ENCODE measurements at places on chromosomes 7 and 10.

GRCh38 chr7:48312151-48312550 is 140.9 kb downstream of the ABCA13 start:
- peak; percentile 33 for DNase-seq

- no peak for DNase-seq
Measured at GRCh38 chr10:1174022-1174421, 117.8 kb downstream of the WDR37 start.

- no peak for DNase-seq
Measured at GRCh38 chr7:29076631-29077030, 69.7 kb downstream of the CPVL start.

- no peak for DNase-seq
Measured at GRCh38 chr7:154482863-154483262, 430.7 kb downstream of the DPP6 start.

DNA sequence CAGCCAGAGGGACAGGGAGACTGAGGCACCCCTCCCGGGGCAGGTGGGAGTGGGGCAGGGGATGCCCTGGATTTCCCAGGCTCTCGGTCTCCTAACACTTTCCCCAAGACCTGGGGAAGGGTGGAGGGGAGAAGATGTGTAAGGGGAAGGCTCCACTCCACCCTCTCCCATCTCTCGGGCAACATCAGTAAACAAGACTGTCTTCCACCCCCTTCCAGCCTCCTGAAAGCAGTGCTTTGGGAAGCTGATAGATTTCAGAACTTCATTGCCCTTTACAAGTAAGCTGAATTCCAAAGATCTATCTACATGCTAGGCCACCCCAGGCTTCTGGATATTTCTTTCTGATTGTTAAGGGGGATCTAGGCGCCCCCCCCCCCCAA is 3.7 kb downstream of the FLNC start:
- DNase-seq, result peak; percentile 73

DNA sequence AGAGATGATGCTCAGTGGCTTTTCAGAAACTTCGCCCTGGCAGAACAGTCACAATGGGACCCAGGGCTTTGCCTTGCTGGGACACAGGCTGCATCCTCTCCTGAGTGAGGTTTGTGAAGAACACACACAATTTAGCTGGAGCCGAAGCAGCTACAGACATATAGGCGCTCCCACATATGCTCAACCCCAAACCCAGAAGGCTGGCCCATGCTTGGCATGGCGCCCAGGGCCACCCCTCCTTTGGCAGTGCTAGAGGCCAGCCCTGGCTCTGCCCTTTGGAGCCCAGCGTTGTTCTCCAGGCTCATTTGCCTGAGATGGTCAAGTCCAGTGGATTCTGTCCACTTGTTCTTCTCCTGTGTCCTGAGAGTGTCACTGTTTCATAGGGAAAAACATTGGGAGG is 94.4 kb downstream of the WDFY4 start:
- no peak for DNase-seq
